ENCODE measurements at places on chromosomes 12 and 14.

DNA sequence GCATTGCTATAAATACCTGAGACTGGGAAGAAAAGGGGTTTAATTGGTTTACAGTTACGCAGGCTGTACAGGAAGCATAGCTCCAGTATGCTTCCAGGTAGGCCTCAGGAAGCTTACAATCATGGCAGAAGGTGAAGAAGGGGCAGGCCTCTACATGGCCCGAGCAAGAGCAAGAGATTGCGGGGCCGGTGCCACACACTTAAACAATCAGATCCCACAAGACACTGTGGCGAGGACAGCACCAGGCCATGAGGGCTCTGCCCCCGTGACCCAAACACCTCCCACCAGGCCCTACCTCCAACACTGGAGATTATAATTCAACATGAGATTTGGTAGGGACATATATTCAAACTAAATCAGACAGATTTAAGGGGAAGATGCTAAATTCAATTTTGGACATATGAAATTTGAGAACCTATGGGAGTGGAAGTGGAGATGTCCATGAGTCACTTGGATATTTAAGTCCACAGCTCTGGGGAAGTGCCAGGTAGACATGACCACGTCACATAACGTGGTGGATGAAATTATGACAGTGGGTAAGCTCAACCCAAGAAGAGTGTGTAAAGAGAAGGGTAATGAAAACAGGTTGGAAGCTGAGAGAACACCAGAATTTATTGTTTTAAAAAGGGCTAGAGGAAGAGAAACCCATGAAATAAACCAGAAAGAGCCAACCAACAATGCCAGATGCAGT is 1.5 kb upstream of the LTA4H start:
- DNase-seq, result no peak

DNA sequence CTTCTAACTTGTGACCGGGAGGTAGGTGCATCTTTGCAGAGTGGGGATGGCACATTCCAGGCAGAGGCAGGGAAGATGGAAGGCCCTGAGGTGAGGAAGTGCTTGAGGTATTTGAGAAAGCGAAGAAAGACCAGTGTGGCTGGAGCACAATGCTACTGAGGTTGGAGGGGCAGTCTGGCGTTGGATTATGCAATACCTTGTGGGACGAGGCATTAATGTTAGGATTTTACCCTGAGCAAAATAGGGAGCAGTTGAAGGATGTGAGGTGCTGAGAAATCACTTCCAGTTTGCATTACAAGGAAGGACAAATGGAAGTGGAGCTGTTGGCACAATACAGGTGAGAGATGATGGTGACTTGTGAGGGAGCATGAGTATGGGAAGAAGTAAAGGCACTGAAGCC is 145.5 kb downstream of the KCNA5 start:
- DNase-seq, result no peak

DNA sequence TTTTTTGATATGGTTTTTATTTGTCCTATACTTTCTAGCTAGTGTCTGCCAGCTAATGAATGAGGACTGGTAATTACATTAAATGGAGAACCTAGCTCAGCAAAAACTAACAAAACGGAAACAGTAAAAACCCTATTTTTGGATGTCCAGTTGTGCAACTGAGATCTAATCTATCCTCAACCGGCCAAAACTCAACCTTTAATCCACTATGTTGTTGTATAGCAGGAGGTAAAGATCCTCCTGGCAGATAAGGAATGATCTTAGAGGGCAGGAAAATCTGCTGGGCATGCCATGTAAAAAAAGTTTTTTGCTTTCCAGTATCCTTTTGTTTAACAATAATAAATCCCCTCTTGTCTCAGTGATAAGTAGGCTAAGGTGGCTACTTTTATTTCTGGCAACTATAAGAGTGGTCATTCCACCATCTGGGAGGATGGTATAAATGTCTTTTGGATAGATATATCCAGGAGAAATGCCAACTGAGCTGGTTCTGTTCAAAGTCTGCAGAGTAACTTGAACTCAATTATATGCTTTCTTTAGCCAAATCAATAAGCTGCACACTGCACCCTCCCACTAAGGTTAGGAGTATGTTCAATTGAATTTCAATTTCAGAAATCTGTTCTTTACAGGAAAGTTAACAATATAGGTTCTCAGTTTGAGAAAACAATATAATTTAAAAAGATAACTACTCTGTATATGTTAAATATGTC is 40.1 kb downstream of the WASHC3 start:
- DNase-seq, result no peak

GRCh38 chr14:102248121-102248520 is 56.8 kb downstream of the MOK start:
- no peak for DNase-seq

DNA sequence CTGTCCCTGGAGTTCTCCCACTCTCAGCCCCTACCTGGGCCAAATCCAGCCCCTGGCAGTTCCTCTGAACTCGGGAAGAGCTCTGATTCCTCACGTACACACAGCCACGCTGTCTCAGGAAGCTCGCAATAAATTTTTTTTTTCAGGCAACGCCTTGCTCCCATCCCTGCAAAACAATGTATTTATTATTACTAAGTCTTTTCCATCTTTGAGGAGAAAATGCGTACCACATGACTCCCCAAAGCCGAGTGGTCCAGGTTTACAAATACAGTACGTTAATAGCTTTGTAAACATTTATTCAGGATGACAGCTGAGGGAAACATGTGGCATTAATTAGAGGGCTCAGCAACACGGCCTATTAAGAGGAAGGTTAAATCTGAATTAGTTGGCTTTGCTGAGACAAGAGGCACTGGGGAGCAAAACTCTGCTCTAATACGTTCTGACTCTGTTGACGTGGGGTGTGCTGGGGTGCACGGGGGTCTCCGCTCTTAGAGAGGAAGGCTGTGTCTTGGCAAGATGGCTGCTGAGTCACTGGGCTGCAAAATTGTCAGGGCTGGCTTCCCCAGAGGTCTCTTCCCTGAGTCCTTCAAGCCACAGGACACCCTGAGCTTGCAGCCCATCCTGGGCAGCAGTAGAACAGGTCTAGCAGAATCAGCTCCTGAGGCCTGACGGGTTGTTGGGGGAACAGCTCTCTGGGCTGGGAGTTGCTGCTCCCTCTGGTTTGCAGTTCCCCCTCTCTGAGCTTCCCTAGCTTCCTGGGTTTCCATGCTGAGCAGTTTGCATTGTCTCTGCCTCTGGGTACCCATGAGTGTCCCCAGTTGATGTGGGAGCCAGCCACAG is 185.2 kb upstream of the TBX3 start:
- DNase-seq, result no peak

- no peak for DNase-seq
Measured at GRCh38 chr12:85834378-85834777, 1.8 kb downstream of the RASSF9 start.

DNA sequence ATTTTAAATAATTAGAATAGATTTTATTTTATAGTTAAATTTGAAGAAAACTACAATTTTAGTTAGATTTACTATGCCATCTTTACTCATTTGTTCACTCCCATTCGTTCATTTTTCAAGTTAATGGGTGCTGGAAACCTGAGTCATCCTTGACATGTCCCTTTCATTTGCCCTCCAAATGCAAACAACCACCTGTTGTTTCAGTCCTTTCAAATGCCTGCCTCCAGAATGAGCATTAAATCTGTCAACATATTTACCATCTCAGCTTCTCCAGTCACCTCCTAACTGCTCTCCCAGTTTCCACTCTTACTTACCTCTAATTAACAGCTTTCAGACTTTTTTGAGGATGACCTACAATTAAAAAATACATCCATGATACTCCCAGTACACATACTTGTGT is 375.5 kb downstream of the RAD51B start:
- DNase-seq, result no peak

DNA sequence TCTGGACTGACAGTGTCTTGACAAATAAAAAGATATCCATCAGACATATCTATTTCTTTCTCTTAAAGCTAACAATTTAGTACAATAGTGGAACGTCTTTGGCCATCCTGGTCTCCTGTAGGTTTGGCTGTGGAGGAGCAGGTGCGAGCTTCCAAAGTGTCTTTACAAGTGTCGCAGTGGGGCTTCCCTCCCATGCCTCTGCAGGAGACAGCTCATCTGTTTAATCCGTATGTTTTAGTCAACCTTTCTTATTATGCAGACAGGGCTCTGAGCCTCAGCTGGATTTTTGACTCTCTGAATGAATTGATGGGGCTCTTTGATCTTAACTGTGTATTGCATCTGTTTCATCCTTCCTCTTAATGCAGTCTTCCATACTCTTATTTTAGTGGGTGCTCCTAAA is 57.5 kb downstream of the RMST start:
- no peak for DNase-seq

- DNase-seq, result no peak
Measured at GRCh38 chr14:95071649-95072280, 85.6 kb downstream of the DICER1 start.

DNA sequence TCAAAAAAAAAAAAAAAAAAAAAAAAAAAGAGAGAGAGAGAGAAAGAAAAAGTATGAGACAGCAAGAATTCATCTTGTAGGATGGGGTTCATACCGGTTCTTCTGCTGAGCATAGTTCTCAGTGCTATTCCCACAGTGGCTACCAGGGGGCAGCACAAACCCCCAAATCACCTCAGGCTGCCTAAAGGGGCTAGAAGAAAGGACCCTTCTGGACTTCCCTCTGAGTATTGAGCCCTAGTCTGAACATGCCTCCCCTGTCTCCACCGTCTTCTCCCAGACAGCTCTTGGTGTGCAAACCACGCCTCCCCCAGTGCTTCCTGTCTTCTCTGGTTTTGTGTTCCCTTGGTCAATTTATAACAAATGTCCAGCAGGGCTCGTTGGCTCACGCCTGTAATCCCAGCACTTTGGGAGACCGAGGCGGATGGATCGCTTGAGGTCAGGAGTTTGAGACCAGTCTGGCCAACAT is 31.3 kb upstream of the SMUG1 start:
- DNase-seq, result no peak

DNA sequence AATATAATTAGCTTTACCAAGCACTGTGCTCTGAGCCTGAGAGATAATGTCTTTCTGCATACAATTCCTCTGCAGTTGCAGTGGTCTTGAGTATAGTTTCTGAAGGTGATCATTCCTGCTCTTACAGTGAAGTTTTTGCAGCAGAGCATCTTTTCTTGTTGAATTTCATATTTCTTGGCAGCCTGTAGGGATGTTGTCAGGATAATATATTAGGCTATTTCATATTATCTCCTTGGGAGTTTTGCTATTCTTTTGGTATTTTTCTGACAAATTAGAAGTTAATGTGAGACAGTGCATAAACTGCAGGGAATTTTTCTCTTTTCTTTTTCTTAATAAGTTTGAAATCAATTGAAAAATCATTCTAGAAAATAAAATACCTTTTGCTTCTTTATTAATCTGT is 1502.6 kb upstream of the FLRT2 start:
- no peak for DNase-seq

DNA sequence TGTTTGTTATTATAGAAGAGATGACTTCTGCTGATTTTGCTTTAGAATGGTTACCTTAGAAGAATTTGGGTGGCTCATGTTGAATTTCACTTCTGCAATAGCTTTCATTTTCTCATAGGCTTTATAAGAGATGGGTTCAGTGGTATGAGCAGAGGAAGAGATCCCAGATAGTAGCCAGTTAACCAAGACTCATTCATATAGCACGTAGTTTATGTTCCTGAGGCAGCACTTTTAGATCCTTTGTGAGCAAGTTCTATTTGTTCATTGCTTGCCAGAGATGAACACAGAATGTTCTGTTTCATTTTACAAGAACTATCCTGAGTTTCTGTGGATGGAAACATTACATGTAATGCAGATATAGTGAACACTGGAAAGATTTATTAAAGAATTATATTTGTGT is 32.2 kb downstream of the RAB21 start:
- DNase-seq, result no peak

DNA sequence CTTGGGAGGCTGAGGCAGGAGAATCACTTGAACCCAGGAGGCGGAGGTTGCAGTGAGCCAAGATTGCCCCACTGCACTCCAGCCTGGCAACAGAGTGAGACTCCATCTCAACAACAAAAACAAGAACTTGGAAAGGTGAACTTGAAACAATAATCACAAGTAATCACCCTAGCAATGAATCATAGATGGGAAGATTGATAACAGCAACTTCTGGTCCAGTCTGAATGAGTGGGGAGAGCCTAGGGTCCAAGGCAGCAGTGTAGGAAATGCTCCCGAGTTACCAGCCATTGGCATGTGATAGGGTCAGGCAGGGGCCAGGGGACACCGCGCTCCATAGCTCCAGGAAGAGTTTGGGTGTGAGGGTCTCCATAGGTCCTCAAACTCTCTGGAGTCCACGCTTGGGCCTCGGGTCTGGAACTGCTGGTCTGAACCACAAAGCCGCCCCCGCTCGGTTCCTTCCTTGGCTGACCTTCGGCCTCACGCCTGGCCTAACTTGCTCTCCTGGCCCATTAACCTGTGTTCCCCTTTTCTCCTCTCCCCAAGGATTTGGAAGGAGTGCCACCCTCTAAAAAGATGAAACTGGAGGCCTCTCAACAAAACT is 19.9 kb upstream of the MLXIP start:
- no peak for DNase-seq

DNA sequence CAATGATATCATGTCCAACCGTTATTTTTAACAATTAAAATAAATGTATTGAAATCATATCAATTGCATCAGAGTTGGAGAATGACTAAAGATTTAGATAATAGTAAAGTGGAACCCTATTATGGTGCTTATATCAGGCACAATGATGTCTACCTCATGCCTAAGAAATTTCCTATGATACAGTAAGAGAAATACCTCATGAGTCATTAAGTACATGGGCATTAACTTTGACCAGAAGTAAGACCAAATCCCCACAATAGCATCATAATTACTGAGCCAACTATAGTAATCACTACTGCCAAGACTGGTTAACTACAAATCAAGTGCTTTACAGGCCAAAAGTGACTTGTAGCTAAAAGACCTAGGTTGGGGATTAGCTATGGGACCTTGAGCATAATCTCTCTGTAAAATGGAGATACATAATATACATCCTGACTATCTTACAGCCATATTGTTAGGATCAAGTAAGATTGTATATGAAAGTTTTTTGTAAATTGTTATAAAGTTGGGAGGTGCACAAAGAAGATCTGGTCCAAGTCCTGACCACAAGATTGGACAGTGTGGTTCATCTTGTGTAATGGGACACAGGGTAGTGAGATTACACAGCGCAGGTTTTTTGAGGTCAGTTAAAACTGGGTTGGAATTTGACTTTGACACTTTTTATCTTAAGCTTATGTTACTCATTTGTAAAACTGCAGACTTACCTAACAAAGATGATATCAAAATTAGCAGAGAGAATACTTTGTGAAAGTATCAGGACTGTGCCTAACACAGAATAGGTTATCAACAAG is 60.5 kb downstream of the ERGIC2 start:
- no peak for DNase-seq

Measured in stimulated activated CD4-positive, alpha-beta T cell treated with anti-CD3 and anti-CD28 coated beads, TNF-alpha, amount 100 ng/mL, for 24 hours (primary cell).